ENCODE measurements at places on chromosomes 6 and 20.

DNA sequence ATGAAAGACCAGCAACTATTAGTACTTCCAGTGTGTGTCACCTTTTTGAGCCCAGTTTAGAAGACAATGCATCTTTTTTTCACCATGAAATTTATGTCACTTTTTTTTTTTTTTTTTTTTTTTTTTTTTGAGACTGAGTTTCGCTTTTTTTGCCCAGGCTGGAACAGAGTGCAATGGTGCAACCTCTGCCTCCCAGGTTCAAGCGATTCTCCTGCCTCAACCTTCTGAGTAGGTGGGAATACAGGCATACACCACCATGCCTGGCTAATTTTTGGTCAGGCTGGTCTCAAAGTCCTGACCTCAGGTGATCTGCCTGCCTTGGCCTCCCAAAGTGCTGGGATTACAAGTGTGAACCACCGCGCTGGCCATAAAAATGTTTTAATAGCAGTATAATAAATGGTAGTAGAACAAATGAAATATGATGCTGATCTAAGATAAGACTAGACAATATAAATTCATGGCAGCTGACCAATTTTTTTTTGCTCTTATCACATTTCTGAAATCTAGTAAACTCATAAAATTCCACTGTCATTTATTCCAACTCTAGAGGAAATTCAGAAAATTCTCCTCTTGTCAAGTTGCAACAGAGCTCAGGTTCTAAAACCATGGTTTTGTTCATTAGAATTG is 21.3 kb downstream of the NHSL1 start:
- no peak for DNase-seq

- no peak for DNase-seq
These were observed 88.4 kb upstream of the ESR1 start for GRCh38 chr6:151719070-151719469.

DNA sequence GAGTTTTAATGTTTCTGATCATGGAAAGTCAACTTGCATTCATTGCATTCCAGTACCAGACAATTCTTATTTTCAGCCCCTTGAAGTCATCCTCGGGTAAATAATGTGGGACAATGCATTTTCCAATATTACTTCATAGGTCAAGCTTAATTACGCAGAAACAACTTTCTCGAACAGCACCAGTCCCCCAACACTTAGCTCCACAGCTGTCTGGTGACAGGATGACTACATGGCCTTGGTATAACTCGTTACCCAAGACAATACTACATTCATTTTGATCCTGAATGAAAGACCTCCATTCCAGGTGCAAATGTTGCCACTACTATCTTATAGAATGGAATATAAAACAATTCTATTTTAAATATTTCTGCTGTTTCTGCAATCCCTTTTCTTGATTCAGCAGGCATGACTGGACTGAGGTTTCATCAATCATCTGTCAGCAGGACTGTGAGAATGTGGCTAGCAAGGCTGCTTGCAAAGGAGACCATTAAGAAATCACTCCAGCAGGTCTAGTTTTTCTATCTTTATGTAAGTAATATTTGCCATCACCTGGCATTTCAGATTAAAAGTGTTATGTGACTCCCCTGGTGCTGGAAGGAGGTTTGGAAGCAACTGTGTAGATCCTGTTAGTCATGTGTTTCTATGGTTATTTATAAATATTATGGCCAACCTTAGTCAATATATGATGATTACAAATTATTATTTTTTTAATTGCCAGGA is 147.9 kb downstream of the HAO1 start:
- DNase-seq = no peak

- DNase-seq = no peak
These were observed 35.6 kb downstream of the ARFGEF2 start for GRCh38 chr20:48957053-48957481.

- peak; percentile 9 for DNase-seq
These were observed 139.1 kb downstream of the KIF16B start for GRCh38 chr20:16434062-16434664.

DNA sequence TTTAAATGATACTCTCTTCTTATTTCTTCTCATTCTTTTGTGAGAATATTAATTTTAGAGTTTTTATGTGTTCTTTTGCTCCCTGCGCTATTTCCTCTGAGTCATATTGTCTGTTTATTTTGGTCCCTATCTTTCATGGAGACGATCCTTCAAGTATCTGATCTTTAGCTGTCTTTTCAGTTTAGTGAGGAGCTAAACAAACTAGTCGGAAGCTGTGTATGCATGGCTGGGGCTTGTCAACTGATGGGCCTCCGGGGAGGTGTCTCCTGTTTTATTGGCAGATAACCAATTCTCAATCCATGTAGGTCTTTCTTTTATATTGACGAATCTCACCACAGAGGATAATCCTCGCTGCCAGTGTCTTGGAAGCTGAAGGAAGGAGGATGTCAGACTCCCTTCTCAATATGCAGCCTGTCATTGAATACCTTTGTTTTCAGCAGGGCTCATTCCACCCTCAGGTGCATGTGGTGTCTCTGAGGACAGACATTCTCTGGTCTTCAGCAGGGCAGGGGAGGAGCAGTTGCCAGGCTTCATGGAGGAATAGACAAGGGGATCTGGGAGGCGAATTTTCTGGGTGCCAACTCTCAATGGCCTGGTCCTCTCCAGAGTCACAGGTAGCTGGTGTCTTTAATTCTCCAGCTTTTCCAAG is 64.9 kb downstream of the RNF182 start:
- no peak for DNase-seq

DNA sequence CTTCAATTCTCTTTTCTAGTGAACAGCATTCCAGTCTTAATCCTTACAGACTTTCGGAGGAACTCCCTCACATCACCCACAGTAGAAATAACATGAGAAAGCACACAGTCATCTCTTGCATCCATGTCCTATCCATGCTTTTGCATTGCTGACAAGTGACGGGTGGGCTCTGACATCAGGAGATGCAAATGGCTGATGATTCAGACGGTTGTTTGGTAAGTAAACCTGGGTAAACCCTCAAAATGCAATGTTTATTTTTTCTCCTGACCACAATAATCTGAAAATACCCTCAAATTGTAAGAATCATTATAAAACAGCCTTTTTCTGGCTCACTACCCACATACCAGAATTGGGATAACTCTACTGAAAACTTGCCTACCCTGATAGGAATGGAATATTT is 792.0 kb downstream of the MAFB start:
- no peak for DNase-seq

DNA sequence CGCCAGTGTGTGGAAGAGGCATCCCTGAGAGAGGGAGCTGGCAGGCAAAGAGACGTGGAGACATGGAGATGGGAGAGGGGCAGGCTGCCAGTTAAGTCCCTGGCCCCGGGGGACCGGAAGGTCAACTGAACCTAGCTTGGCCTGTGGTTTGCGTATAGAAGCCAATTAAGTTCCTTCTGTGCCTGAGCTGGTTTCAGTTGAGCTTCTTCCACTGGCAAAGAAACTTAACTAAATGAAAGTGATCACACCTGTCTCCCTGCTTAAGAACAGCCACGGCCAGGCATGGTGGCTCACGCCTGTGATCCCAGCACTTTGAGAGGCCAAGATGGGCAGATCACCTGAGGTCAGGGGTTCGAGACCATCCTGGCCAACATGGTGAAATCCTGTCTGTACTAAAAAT is 26.7 kb upstream of the NNAT start:
- DNase-seq = no peak

DNA sequence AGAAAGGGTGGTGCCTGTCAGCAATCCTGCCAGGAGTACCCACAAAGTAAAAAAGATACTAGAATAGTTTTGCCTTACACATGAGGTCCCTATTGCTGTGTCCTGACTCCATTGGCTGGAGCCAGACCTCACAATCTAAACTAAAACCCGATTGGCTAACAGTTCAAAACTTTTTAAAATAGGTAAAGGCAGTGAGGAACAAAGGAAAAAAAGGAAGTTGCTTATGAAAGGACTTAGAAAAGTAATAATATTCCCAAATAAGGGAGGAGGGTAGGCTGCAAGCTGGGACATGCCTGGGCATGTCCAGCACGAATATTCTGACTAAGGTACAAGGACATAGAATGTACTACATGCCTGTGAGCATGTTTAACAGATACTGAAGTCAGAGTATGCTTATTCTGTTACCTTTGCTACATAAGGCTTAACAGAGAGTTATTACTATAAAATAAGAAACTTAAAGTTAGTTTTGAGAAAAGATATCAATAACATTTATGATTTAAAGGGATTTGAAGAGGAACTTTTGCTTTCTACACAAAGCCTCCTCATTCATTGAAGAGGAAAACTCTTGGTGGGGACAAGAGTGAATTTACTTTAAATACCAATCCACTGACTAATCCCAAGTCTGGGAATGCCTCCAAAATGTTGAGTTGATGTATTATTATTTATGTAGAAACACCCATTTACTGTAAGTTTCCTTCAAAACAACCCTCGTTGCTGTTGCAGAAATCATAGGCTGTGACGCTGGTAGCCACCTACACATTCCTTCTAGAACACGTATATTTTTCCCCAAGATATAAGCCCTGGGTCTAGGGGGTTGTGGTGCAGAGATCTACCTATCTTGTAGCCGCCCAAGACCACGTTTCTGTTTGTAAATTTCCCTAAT is 8.2 kb upstream of the MTHFD1L start:
- no peak for DNase-seq

DNA sequence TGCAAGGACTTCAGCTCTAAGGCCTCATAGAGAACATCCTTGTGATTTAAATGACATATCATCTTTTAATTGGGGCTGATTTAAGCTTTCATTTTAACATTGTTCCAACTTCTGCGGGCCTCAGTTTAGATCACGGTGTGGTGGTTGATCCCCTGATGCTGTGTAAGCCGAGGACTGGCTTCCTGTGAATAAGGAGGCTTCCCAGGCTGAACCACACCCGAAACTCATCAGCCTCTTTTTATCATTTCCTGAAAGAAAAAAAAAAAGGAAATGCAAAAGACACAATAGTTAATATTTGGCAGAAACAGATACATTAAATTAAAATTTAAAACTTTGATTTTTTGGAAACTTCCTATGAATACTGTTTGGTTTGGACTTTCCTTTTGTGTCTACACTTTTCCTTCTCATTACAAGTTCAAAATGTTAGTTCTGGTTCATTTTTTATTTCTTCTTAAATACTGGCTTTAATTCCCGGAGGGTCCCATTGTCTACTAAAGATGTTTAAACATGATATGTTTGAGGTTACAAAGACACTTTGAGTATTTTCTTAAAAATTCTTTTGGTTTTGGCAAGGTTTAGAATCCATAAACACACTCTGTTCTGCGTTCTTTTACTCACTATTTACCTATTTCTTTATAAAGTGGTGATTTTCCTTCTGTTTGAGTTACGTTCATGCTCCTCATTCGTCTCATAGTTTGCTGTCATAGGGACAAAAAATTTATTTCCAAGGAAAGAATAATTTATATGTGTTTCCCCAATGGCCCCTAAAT is 230.0 kb upstream of the SULF2 start:
- no peak for DNase-seq

- DNase-seq = no peak
These were observed 79.4 kb upstream of the NRN1 start for GRCh38 chr6:6085928-6086668.

DNA sequence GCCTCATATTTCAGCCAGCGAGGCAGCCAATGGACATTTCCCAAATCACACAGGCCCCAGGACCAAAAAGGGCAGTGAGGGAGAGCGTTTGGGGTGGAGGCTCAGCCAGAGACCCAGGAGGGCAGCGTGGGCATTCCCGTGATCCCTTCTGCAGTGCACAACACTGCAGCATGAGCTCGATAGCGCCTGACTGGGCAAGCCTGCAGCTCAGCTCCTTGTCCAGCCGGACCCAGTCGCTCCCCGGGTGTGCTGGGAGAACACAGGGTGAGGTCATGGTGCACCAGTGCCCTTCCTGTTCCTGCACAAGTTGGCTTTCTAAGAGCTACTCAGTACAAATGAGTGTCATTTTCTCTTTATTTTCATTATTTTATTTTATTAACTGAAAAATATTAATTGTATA is 5.9 kb downstream of the TTLL2 start:
- DNase-seq = no peak

DNA sequence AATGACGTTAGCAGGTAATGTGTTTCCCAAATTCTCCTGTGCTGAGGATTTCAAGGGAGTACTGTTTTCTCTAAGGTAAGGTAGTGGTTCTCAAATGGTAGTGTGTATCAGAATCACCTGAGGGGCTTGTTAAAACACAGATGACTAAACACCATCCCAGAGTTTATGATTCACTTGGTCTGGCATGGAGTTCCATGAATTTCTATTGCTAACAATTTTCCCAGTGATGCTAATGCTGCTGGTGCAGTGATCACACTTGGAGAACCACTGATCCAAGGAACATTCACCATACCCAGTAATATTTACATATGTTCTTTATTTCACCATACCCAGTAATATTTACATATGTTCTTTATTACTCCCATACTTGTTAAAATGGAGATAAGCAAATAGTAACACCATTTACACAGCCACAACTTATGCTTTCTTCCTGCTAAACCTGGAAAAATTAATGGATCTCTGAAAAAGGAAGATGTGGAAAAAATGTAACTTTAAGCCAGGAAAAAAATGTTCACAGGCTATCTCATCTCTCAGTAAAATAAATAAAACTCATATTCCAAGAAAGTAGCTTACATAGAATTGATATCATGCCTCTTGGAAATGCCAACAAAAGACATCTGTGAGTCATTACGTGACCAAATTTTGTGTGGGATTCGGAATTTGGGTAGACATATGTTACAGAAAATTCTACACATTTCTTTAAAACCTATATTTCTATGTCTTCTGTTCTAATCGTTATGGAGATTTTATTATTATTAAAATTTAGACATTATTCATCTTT is 129.5 kb downstream of the MMUT start:
- DNase-seq = no peak

DNA sequence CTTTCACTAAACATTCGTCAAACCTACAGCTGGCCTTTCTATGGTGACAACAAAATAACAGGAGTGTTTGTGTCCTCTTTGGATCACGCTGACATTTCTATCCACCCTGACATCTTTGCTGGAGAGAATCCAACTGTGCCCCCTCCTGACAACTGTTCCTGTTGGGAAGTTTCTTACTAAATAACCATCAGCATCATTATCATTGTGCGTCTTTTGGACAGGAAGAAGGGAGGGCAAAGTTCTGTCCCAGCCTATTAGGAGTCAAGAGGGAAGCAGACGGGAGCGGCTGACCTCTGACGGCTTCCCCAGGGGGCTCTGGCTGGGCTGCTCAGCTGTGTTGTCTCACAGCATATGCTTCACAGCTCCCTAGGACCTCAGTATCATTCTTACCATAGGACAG is 195.9 kb upstream of the SULF2 start:
- no peak for DNase-seq

DNA sequence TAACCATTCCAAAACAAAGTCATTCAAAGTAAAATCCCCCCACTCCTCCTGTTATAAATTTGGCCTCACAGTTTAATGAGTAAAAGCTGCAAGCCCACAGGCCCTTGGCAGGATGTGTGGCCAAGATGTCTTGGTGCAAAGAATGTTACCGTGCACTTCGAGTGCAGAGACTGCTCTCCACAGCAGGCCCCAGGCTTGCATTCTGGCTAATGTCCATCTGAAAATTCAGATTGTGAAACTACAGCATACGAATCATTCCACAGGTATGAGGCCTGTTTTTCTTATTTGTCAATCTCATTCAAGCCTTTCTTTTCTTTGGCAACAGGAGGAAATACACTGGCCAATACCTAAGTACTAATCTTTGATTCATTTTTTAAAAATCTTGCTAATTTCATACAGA is 7.1 kb downstream of the RPS6KA2 start:
- no peak for DNase-seq

GRCh38 chr20:32028647-32029372 is 18.6 kb downstream of the CCM2L start:
- DNase-seq = no peak

GRCh38 chr20:43925215-43925614 is 10.6 kb downstream of the TOX2 start:
- DNase-seq = no peak

GRCh38 chr20:52078289-52078688 is 113.3 kb downstream of the ZFP64 start:
- no peak for DNase-seq

All from GM12892 (cell line).